ENCODE measurements at places on chromosomes 5 and 9.

DNA sequence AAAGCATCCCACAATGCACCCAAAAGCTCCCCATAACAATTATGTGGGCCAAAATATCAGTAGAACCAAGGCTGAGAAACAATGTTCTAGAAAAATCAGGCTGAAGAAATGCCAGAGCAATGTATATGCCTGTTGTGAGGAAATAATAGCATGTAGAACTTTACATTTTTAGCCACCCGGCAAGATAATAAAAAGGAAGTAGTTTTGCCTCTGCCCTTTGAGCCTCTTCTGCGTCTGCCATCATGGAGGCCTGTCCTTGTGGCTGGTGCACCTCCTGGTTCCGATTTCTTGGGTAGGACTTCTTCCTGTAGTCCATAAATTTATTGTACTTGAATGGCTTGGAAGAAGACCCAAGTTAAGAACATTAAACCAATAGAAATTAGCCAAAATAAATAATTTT lies 38.9 kb upstream of the TNFAIP8 start:
- no peak for DNase-seq

GRCh38 chr5:88792144-88792840 lies 90.7 kb downstream of the MEF2C start:
- no peak for DNase-seq

DNA sequence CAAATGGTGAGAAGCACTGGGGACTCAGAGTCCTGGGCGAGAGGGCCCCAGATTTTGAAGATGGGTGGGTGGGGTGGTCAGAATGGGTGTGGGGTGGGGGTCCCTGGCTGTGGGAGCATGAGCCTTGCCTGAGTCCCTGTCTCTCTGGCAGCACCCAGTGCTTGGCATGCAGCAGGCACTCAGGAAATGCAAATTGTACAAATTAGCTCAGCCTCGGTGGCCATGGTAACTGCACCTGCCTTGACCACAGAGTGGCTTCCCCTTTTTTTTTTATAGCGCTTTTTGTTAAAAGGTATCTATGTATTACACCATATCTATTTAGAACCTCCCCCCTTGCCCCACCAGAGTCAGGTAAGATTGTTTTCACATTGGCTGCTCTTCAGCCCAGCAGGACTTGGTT lies 19.2 kb upstream of the PITX1 start:
- DNase-seq = no peak

GRCh38 chr5:33829430-33829829 lies 62.4 kb downstream of the ADAMTS12 start:
- no peak for DNase-seq

DNA sequence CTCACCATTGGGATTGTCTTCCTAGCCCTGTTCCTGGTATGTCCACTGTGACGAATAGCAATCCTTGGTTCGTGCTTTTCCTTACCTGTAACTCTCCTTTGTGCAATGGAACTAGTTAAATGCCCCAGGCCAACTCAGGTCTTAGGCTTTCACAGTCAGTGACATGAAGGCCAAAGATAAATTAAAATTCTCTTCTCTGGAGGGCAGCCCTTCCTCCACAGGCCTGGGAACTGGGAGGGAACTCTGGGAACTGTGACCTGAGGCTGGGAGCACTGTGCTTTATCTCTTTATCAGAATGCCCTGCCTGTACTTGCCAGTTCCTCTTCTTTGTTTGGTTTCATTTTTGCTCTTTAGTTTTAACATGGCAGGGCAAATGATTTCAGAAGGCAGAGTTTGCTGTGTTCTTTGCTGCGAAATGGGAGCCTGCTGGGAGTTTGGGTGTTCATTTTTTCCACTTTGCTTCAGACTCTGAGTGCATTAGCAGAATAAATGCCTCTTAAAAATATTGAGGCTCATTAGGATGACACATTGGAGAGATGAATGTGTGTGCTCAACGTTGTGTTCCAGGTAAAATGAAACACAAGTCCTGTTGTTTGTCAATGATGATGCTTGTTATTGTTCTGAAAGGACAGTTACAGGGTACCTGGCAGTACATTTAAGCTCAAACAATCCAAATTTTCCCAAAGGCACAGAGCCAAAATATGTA lies 118.1 kb downstream of the NUDT12 start:
- DNase-seq = no peak

All from stimulated activated CD8-positive, alpha-beta memory T cell treated with anti-CD3 and anti-CD28 coated beads, Interleukin-4, amount 100 ng/mL, for 1 hour (primary cell).